ENCODE measurements at places on chromosomes 13 and 19.

GRCh38 chr19:47176071-47176626 lies 45.5 kb downstream of the SAE1 start:
- DNase-seq, result no peak

DNA sequence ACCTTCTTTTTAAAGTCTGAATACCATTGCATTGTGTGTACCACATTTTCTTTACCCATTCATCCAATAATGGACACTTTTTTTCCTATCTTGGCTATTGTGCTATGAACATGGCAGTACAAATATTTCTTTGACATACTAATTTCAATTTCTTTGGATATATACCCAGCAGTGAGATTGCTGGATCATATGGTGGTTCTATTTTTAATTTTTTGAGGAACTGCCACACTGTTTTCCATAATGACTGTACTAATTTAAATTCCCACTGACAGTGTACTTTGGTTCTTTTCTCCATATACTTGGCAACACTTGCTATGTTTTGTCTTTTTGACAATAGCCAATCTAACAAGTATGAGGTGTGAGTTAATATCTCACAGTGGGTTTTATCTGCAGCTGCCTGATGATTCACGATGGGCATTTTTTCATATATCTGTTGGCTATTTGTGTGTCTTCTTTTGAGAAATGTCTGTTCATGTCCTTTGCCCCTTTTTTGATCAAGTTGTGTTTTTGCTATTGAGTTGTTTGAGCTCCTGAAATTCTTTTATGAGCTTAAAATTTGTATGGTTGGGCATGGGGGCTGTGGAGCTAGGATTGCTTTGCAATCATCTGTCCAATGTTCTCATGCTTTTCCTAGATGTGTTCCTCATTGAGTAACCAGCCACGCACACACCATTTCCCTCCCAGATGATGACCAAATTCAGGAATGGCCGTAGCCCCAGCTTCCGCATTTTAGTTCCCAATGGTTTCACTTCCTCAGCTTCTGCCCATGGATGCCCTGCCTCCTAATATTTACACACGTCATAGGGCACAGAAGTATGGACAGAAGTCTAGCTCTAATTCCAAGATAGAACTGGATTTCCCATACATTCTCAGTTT lies 380.0 kb upstream of the SGCG start:
- DNase-seq, result no peak

DNA sequence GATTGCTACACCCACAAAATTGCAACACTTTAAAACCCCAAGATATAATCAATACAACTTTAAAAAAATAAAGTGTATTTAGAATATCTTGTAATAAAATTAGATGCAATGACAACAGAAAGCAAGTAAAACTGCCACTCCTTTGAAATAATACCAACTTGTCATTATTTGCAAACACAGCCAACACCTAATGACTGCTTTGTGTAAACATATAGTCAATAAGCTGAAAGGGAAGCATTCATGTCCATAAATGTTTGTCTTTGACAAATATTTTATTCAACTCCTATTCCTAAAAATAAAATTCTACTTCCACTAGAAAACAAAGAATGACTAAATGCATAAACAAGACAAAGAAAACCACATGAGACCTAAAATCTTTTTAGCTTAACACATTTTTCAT lies 6.6 kb downstream of the SMAD9 start:
- DNase-seq, result no peak

GRCh38 chr13:90246687-90247345 lies 1100.7 kb upstream of the MIR17HG start:
- DNase-seq, result no peak

- DNase-seq, result no peak
These were observed 395.7 kb downstream of the SLITRK5 start for GRCh38 chr13:88066847-88067246.

DNA sequence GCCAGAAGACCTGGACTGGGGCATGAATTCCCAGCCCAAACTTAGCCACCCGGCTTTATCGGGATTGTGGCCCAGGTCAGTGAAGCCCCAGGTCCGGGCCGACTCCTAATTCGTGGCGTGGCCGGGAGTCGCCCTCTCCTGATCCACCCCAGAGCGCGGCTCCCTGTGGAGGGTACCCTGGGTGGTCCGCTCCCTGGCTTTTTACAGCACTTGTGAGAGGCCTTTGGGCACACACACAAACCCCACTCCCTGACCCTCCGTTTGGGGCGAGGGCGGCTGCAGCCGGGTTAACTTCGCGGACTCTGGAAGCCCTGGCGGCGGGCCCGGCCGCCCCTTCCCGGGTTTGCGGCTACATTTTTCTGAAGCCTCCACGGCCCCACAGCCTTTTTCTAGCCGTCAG lies 56.4 kb downstream of the ZNF568 start:
- no peak for DNase-seq

- no peak for DNase-seq
These were observed 610.6 kb upstream of the ATXN8OS start for GRCh38 chr13:69496981-69497380.

- no peak for DNase-seq
These were observed 25.2 kb downstream of the KCTD15 start for GRCh38 chr19:33821871-33822270.

GRCh38 chr19:49135686-49136085 lies 16.3 kb downstream of the PPFIA3 start:
- no peak for DNase-seq

DNA sequence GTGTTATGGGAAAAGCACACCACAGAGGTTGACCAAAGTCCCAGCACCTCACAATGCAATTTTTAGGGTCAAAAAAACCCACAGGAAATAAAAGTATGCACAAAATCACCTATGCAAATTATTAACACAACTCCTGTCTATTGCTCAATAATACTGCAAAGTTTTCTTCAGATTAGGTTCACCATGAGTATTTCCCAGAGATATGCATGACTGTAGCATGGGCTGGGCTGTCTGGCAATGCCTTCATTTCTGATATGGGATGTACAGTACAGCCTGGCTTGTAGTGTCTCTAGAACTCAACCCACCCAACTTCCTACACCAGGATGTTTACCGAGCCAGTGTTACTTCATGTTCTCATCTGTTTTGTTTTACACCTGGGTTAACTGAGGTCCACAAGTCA lies 698.7 kb upstream of the ARGLU1 start:
- no peak for DNase-seq

- no peak for DNase-seq
These were observed 274.6 kb downstream of the ITGBL1 start for GRCh38 chr13:101727118-101727517.

DNA sequence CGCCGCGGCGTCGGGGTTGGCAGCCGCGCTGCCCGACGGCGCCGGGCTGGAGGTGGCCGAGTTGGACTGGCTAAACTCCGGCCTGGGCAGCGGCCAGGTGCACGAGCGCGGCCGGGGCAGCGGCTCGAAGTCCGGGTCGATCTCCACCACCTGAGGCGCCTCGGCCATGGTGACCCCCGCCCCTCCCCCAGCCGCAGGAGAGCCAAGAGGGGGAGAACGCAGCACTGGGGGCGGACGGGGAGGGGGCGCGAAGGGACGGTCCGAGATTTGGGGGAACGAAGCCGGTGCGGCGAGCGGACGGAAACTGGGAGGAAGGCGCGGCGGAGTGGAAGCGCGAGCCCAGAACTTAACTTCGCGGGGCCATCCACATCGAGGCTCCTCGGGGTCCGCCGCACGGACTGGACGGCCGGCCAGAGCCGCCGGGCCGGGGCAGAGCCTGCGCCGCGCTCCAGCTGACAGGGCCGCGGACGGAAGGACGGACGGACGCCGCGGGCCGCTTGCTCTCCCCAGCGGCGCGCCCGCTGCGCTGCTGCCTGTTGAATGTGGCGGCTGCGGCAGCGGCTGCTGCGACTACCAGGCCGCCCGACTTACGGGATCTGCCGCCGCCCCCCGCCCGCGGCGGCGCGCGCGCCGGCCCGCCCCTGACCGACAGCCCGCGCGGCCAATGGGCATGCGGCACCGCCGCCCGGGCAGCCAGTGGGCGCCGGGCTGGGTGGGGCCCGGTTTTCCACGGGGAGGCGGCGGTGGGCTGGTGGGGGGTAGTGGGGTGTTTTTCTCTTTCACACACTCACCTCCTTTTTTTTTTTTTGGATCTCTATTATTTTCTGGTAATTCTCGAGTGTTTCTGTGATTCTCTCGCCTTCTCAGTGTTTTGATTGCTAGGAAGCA lies at the start of gene FOXO1:
FOXO1 (minus strand) TSS at position 597 of the 888 bp plus-strand sequence; CDS start at position 168, 429 bp downstream.
- peak; percentile 71 for DNase-seq

DNA sequence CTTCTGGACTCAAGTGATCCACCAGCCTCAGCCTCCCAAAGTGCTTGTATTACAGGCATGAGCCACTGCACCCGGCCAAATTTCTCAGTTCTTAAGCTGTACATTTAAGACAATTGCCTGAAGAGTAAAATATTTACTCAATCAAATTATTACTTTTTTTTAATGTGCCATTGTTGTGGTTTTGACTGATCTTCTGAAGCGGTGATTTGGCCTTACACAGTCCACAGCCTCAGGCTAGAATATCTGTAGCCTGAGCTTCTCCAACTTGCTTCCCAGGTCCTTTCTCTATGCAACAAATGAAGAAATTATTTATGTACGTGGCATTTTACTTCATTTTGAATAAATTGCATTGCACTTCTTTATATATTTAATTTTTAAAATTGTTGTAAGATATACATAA lies 281.3 kb downstream of the KLF5 start:
- no peak for DNase-seq

GRCh38 chr13:78827471-78827870 lies 168.5 kb upstream of the OBI1 start:
- no peak for DNase-seq

GRCh38 chr13:54402495-54402894 lies 1373.9 kb downstream of the OLFM4 start:
- no peak for DNase-seq

DNA sequence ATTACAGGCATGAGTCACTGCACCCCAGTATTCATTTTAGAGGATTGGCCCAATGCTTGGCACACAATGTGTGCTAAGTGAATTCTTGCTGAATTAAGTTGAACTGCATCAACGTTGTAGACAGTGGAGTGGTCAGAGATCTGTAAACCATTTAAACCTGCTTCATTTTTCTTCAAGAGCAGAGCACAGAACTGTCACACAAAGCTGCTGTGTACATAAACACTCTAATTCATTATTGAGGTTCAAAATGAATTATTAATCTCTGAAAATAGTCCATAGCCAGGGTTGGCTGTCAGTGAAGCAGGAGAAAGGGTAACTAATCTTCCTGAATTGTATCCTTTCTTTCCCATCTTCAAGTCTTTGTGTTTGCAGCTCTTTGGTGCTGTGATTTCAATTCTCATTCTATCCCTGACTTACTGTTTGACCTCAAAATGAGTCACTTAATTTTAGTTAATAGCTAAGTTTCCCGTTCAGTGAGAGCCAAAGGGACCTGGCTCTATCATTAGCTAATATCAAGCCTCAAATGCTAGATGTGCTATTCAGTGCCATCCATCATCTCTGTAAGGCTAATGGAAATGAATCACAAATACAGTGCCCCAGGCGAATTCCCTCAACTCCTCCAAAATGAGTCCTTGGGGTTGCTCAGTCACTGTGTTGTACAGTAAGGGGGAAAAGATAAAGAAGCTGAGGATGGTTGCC lies 77.0 kb upstream of the TSC22D1 start:
- DNase-seq, result no peak

All from activated naive CD4-positive, alpha-beta T cell (primary cell).